ENCODE measurements at places on chromosomes 2 and 18. TPM values are rescaled to one million over a fixed set of nuclear protein-coding genes. Genes with fewer than 3 reads are reported as not detected.

The REG1B gene
- total RNA-seq = not detected

The FZD7 gene
- 266 TPM for total RNA-seq

The SLC30A3 gene
- total RNA-seq = 2.8 TPM

The ST8SIA5 gene
- total RNA-seq = 0.24 TPM

The ARHGEF33 gene
- 1.9 TPM for total RNA-seq

The APLF gene
- 8.0 TPM for total RNA-seq

GRCh38 chr2:178553047-178553446 lies 72.8 kb downstream of the PLEKHA3 start:
- no peaks in the 10 kb centered on the region for H3K4me1 ChIP-seq
- peaks cover 96% of the 10 kb centered on the region for H3K36me3 ChIP-seq
- H3K4me3 ChIP-seq = no peak overlapping the region
- no peak overlapping the region for H3K27ac ChIP-seq
- no peak for DNase-seq

- peaks cover 14% of the 10 kb centered on the region for H3K36me3 ChIP-seq
- H3K4me1 ChIP-seq = no peaks in the 10 kb centered on the region
- DNase-seq = no peak
- no peaks in the 10 kb centered on the region for H3K27me3 ChIP-seq
These were observed 154.2 kb downstream of the CTIF start for GRCh38 chr18:48693006-48693405.

DNA sequence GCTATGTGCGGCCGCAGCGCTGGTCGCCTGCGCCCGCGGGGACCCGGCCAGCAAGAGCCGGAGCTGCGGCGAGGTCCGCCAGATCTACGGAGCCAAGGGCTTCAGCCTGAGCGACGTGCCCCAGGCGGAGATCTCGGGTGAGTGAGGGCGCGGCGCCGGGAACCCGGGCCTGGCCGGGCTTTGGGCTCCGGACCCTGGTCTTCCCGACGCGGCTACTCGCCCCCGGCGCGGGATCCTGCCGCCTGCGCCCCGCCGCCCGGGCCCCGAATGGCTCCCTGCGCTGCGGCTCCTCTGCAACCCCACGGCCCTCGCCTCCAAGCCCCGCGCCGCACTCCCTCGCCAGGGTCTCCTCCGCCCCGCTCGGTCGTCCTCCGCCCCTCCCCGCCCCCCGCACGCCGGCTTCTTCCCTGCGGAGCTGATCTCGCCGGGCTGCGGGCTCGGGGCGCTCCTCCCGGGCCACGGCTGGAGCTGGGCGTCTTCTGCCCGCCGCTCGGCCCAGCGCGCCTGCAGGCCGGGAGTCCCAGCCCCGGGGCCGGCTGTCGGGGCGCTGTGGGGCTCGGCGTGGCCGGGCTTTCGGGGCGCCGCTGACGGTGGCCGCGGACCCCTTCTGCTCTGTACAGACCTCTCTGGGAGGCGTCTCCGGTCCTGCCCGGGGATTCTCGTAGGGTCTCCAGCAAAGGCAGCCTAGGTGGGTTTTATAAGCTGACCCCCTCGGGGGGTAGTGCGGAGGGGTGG lies 652 bp downstream of the GPC1 start:
- H3K4me3 ChIP-seq = peak overlapping the region; percentile 80
- H3K27ac ChIP-seq = no peak overlapping the region
- DNase-seq = peak; percentile 76
- peaks cover 14% of the 10 kb centered on the region for H3K27me3 ChIP-seq

- no peaks in the 10 kb centered on the region for H3K27me3 ChIP-seq
- no peaks in the 10 kb centered on the region for H3K4me1 ChIP-seq
- no peak overlapping the region for H3K27ac ChIP-seq
- H3K36me3 ChIP-seq = no peaks in the 10 kb centered on the region
- no peak overlapping the region for H3K4me3 ChIP-seq
- DNase-seq = no peak
These were observed 325.3 kb upstream of the SMIM21 start for GRCh38 chr18:75752740-75753263.

- no peak overlapping the region for H3K4me3 ChIP-seq
- no peaks in the 10 kb centered on the region for H3K4me1 ChIP-seq
- DNase-seq = no peak
These were observed 28.5 kb upstream of the SNTG2 start for GRCh38 chr2:922185-922584.

DNA sequence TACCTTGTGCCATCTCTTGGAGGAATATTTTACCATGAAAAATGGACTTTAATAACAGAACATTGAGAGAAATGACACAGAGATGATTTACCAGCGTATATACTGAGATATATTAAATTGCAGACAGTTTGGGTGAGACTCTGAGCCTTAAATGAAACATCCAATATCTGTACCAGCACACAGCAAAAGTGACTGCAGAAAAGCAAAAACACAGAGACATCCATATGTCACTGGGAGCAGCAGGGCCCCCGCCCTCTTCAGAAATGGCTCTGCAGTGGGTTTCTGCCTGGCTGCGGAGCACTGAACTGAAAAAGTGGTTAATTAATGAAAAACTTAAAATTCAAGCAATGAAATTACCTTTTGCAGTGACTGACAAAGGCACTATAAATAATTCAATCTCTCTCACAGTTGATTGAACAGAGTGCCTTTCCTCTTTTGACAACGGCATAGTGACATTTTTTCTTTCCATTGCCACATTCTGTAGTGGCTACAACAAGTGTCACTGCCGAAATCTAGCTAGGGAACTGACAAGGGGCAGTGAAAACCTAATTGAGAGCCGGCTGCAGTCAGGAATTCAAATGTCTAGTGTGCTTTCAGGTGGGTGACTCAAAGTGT lies 353.4 kb downstream of the ALK start:
- no peaks in the 10 kb centered on the region for H3K4me1 ChIP-seq
- H3K27me3 ChIP-seq = no peaks in the 10 kb centered on the region
- DNase-seq = no peak

DNA sequence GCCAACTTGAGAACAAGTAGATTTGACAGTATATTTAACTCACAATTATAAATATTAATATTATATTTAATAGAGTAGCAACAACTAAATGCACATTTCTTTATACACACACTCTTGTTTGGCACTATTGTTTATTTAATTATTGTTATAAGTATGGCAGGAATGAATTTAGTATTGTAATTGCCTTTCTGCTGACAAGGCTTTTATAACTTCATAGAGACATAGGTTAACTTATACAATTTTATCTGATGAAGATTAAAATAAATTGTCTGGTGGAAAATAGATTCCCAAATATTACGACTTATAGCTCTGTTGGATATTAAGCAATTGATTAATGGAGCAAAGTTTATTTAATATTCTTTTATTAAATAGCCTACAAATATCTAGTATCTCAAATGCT lies 347.9 kb upstream of the CDH19 start:
- no peaks in the 10 kb centered on the region for H3K36me3 ChIP-seq
- no peak overlapping the region for H3K4me3 ChIP-seq
- H3K4me1 ChIP-seq = no peaks in the 10 kb centered on the region
- H3K27ac ChIP-seq = no peak overlapping the region
- no peaks in the 10 kb centered on the region for H3K27me3 ChIP-seq

All from endodermal cell (in vitro differentiated cells).